ENCODE measurements at places on chromosomes 7 and 10.

- no peak for DNase-seq
These were observed 23.4 kb downstream of the SLC26A3 start for GRCh38 chr7:107779647-107780099.

DNA sequence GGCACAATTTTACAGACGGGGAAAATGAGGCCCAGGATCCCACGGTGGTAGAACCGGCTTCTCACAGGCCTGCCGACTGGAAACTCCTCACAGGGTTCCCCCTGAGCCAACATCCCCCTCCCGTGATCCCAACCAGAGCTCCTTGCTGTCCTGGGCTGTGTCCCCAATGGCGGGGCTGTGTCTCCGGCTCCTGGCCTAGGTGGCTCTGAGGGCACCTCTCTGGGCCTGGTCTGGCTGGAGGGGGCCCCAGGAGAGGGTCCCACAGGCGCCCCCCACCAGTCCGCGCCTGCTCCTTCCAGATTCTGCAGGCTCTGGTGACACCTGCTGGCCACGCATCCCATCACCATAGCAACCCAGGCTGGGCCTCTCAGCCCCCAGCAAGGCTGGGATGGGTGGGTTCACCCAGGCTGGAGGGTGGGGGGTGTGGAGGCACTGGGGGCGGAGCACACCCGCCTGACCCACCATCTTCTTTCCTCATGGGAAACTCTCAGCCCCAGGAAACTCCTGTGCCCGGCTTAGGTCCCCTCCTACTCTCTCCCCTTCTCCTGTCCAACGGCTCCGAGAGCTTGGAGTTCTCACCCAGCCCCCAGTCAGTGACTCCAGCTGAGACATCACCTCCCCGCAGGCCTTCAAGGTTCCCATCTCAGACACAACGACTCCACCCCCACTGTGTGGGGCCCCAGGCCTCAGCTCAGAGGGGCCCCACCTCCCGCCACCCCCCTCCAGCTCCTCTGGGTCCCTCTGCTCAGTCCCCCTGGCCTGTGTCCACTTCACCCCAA, 27.1 kb upstream of the TNRC18 start:
- no peak for DNase-seq

GRCh38 chr10:36048236-36048635, 406.1 kb upstream of the FZD8 start:
- no peak for DNase-seq

DNA sequence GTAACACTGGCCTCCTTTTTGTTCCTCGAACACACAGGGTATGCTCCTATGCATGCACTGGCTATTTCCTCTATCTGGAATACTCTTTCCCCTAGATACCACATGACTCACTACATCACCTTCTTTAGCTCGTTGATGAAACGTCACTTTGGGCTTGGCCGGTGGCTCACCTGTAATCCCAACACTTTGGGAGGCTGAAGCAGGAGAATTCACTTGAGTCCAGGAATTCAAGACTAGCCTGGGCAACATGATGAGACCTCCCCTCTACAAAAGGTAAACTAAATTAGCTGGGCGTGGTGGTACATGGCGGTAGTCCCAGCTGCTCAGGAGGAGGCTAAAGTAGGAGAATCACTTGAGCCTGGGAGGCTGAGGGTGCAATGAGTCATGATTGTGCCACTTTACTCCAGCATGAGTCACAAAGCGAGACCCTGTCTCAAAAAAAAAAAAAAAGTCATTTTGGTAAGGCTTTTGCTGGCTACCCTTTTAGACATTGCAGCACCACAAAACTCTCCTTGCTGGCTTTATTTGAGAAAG, 14.5 kb downstream of the ANKIB1 start:
- no peak for DNase-seq

DNA sequence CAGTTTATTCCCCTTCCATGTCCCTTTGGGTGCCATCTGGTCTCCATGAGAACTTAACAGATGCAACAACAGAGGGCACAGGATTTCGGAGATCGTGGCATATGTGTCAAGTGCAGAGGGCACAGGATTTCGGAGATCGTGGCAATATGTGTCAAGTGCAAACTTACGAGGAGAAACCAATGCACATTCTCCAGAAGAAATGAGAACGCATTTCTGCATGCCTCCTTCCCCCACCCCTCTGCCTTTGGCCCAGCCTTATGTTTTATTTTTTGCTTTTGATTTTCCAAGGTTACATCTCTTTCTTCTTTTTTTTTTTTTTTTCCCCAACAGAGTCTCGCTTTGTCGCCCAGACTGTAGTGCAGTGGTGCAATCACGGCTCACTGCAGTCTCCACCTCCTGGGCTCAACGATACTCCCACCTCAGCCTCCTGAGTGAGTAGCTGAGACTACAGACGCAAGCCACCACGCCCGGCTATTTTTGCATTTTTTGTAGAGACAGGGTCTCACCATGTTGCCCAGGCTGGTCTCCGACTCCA, 586 bp upstream of the ANKRD26 start:
- DNase-seq, result peak; percentile 16

GRCh38 chr10:105056413-105056812, 415.3 kb downstream of the SORCS3 start:
- no peak for DNase-seq

DNA sequence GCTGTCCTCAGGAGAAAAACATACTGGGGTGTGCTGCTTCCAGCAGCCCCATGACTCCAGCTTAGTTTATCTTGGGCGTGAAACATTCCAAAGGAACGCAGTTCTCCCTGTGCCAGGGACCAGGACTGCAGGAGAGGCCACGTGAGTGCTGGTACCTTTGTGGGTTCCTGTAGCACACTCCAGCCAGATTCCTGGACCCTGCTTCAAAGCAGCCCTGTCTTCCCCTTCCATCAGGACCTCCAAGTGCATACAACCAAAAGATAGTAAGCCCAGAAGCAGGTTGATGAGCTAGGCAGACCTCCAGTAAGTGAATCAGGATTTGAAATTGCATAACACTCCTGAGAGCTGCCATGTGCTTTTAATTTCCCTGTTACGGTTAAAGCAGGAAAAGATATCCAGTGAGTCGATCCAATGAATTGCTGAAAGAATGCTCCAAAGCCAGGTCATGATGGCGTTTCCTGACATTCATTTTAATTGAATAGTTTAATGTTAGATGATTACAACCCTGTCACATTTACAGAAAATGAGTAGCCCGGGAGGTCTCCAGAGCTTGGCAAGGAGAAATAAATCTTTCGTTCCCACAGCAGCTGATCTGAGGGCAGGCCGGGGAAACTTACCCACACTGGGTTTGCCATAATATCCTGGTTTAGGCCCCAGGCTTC, 38.9 kb upstream of the CPXM2 start:
- DNase-seq, result no peak

DNA sequence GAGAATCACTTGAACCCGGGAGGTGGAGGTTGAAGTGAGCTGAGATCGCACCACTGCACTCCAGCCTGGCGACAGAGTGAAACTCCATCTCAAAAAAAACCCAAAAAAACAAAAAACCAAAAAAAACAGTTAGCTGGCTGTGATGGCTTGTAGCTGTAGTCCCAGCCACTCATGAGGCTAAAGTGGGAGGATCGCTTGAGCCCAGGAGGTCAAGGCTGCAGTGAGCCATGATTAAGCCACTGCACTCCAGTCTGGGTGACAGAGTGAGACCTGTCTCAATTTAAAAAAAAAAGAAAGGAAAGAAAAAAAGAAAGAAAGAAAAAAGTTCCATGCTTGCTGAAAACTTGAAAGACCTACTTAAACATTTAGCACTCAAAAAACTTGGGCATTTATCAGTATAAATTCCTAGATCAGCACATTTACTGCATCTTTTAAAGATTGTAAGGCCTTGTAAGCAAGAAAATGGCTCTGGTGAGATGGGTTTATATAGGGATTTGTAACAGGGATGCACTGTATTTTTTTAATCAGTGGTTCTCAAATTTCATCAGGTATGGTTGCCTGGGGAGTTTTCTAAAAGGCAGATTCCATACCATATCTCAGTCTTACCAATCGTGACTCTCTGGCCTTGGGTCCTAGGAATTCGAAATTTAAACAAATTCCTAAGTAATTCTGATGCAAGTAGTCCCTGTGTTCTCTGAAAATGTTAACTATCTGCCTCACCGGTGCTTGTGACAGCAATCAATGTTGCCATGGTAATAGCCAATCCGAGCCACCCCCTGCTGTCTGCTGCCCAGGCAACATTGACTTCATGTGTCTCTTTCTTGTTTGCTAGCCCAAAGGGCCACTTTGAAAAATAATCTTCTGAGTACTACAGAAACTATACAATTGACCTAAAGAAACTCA, 11.5 kb upstream of the NT5C2 start:
- no peak for DNase-seq

- no peak for DNase-seq
These were observed 76.7 kb downstream of the ATXN7L1 start for GRCh38 chr7:105799677-105800076.

GRCh38 chr10:132133005-132133404, 53.7 kb upstream of the DPYSL4 start:
- no peak for DNase-seq

DNA sequence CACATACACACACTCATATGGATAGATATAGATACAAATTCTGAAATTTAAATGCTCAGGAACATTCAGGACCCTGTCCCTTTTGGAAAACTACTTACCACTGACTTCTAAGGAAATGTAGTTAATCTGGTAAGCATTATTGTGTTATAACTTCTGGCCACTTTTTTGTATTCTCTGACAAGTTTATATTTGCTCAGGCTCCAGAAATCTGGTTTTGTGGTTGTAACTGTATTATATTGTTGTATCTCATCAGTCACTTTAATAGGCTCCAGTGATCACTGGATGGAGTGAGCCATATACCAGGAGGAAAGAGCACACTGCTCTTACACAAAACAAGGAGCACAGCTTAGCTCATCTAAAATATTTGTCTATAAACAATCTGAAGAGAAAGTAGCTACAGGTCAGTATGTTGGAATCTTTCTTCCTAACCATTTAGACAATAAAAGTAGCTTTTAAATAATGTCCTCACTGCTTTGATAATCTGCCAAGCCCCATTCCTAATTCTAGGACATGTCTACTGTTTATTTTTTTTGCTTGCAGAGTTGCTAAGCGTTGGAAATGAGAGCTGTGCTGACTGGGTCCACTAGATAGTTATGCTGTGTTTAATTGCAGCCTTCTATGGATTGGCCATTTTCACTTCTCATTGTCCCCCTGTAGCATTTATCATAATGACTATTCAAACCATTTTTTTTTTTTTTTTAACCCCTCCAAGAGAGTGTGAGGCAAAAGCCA, 43.8 kb downstream of the SMNDC1 start:
- DNase-seq, result no peak

GRCh38 chr10:102342958-102343357, 52.5 kb upstream of the NFKB2 start:
- DNase-seq, result no peak

GRCh38 chr7:137990251-137990941, 11.5 kb downstream of the CREB3L2 start:
- DNase-seq, result no peak

GRCh38 chr10:103696411-103697145, 158.8 kb downstream of the SH3PXD2A start:
- peak; percentile 68 for DNase-seq

GRCh38 chr10:121831237-121831636, 96.6 kb downstream of the ATE1 start:
- DNase-seq, result no peak

GRCh38 chr10:13503745-13504463, 24.9 kb downstream of the BEND7 start:
- DNase-seq, result no peak

- no peak for DNase-seq
These were observed 407.3 kb downstream of the RPS24 start for GRCh38 chr10:78441010-78441409.

GRCh38 chr7:47539398-47540052, 42.4 kb downstream of the TNS3 start:
- DNase-seq, result no peak

DNA sequence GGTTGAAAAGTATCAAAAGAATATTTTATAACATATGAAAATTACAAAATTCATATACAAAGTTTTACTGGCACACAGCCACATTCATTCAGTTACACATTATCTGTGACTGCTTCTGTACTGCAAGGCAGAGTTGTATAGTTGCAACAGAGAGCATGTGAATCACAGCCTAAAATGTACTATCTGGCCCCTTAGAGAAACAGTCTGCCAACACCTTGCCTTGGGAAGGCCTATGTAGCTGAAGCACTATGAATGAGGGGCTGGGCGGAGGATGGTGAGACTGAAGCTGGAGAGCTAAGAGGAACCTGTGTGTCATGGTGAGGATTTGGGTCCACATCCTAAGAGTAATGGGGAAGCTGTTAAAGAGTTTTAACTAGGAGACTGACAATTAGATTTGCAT, 35.7 kb downstream of the PDZD8 start:
- no peak for DNase-seq

All from stimulated activated CD4-positive, alpha-beta T cell treated with anti-CD3 and anti-CD28 coated beads, Interleukin-2, amount 100 ng/mL, for 48 hours (primary cell).